Activated T-cell treated with anti-CD3 and anti-CD28 coated beads for 1 hour (primary cell): ENCODE measurements at places on chromosomes 5 and 9.

DNA sequence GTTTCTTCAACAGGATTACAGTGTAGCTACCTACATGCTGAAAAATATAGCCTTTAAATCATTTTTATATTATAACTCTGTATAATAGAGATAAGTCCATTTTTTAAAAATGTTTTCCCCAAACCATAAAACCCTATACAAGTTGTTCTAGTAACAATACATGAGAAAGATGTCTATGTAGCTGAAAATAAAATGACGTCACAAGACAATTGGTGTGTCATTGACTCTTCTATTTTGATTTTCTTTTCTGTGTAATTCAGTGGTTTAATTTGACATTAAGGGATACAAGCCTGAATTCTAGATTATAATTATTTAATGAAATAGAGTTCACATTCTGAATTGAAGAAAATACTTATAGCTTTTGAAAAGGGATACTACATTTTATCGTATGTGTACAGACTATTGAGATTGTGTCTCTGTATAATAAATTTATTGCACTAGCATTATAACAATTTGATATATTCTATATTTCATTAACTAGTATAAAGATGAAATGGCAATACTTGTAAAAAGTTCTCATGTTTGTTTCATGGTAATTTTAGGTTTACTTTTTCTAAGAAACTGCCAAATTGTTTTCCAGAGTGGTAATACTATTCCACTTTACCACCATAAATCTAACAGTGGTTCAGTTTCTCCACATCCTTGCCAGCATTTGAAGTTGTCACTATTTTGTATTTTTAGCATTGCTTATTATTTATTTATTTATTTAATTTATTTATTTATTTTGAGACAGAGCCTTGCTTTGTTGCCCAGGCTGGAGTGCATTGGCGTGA lies 18.7 kb downstream of the ANXA1 start:
- DNase-seq: no peak

DNA sequence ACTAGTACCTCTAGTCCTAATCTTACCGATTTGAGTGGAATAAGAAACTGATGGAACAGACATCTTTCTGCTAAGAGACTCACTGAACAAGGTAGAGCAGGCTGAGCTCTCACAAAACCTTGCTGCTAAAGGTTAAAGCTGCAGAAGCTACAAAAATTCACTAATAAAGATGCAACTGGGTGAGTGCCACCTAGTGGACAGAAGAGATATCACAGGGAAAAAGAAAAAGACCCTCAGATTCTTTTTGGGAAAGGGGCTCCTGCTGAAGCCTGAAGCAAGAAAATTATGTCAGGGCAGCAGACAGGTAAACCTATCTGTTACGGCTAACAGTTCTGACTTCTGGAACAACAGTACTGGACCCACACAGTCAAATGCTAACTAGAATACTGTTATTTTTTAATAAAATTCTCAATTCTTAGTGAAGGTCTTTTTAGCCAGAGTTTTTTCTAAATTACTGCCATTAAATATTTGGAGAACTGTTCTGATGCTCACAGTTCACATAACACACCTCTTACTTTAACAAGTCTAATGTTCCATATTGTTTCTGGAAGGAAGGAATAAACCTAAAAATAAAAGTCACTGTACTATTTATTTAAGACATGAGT lies 51.2 kb downstream of the DIAPH1 start:
- DNase-seq: no peak

DNA sequence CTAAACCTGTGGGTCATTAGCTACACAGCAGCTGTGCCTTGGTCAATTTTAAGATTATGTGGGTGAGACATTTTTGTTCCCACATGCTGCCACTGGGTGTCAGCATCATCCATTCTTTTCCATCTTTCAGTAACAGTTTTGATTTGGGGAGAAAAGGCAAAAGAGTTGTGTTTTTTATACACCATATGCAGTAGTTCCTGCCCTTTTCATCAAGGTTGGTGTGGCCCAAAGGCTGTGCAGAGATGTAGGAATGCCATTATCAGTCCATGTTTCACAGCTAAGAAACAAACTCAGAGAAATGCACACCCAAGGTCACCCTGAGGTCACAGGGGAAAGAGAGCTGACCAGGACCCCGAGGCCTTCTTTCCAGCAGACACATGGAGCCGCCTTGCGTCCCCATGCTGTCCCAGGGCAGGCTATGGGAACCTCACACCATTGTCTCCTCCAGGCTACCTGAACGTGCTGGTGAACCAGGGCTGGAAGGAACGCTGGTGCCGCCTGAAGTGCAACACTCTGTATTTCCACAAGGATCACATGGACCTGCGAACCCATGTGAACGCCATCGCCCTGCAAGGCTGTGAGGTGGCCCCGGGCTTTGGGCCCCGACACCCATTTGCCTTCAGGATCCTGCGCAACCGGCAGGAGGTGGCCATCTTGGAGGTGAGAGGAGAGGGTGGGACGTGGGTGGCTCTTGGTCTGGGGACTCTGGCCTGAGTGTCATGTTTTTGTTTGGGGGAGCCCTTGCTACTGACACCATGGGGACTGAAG lies 27.8 kb upstream of the GRPEL2 start:
- no peak for DNase-seq

- DNase-seq: no peak
These were observed 275.2 kb upstream of the PCSK5 start for GRCh38 chr9:75615284-75615683.

DNA sequence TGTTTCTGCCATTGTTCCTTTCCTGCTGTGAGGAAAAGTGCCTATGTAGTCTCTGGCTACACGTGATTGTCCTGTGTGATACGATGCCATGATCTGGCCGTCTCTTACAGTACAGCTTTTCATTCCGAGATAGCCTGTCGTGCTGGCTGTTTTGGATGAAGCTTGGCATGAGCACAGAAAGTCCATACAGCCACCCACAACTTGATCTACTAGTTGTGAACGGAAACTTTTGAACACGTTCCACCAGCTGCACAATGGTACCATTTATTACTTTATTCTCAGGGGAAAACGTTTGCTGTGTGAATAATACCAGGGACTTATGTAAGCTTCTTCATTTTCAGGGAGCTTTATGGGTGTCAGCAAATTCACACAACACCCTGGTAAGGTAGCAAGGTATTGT lies 217.6 kb upstream of the ANKRD55 start:
- DNase-seq: no peak

- DNase-seq: no peak
These were observed 2.1 kb upstream of the NFIB start for GRCh38 chr9:14315875-14316601.
